ENCODE measurements at places on chromosomes 3 and 15.

DNA sequence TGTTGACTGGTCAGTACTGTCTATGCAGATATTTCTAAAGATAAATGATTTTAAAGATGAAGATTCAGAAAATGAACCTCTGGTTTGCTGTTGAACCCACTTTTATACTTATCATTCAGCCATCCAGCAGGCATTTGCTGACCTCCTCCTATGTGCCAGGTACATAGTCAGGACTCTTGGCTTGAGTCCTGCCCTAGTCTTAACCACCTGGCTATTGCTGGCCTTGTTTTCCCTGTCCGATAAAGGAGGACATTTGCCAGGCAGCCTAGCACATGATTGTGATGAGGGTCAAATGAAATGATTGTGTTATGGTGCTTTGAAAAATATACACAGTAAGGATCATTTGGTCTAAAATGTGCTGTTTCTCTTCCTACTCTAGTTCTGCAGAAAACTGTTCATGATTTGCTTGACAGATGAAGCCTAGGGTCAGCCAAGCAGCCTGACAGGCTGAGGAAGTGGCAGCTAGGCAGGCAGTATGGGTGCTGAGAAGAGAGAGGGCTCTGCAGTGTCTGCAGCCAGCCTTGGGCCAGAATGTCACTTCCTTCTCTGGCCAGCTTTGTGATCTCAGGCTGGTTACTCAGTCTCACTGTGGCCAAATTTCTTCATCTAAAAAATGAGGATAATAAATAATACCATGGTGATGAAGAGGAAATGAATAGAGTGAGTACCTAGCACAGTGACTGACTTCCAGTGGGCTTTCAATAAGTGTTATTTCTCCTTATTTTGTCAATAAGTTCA, 13.8 kb downstream of the EXOSC7 start:
- DNase-seq, result no peak

DNA sequence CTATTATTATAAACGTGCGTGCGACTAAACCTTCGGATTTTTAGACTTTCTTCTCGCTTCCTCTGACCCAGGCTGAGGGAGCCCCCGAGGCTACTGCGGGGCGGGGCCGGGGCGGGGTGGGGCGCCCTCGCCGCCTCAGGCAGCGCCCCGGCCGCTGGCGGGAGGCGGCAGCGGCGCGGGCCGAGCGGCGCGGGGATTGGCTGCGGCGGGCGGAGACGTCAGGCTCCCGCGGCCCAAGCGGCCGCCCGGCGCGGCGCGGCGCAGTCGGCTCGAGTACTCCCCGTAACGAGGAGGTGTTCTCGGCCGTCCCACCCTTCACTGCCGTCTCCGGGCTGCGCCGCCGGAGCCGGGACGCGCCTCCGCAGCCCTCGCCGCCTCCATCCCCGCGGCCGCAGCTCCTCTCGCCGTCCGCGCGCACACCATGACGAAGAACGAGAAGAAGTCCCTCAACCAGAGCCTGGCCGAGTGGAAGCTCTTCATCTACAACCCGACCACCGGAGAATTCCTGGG, at the start of gene ATP1B3:
ATP1B3 (plus strand) TSS at position 263 of the 510 bp plus-strand sequence; CDS start at position 422, 159 bp downstream.
- peak; percentile 75 for DNase-seq

GRCh38 chr3:71325715-71326114, 257.8 kb downstream of the FOXP1 start:
- no peak for DNase-seq

GRCh38 chr15:55241186-55241585, 44.4 kb upstream of the RSL24D1 start:
- no peak for DNase-seq

GRCh38 chr3:102151935-102152334, 282.9 kb upstream of the ZPLD1 start:
- no peak for DNase-seq

DNA sequence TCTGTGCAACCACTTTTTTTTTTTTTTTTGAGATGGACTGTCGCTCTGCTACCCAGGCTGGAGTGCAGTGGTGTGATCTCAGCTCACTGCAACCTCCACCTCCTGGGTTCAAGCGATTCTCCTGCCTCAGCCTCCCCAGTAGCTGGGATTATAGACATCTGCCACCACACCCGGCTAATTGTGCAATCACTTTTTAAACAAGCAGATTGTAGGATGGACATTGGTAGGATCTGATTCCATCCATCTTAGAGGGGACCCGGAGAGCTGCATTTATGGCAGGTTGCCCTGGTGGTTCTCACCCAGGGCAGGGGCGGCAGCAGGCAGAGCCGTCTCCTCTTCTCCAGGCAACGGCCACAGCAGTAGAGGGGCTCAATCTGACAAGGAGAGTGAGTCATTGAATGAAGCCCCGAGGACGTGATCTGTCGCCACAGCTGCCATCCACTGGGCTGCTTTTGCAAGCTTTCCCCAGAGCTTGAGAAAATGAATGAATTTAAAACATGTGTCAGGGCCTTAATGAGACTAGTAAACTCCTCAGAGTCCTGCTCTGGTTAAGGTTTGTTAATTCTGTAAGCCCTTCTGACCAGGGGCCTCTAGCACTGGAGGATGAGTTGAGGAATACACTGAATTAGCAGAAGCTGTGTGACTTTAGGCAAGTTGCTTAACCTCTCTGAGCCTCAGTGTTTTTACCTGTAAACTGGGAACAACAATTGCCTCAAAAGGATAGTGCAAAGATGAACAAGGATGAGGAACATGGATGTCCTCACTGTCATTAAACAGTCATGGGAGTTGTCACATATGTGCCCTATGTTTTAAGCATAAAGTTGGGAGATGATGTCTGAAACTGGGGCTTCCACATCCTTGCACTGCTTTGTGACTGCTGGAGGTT, 129.1 kb downstream of the ASB7 start:
- no peak for DNase-seq

GRCh38 chr15:45594835-45595530, 7.8 kb downstream of the BLOC1S6 start:
- DNase-seq, result no peak

DNA sequence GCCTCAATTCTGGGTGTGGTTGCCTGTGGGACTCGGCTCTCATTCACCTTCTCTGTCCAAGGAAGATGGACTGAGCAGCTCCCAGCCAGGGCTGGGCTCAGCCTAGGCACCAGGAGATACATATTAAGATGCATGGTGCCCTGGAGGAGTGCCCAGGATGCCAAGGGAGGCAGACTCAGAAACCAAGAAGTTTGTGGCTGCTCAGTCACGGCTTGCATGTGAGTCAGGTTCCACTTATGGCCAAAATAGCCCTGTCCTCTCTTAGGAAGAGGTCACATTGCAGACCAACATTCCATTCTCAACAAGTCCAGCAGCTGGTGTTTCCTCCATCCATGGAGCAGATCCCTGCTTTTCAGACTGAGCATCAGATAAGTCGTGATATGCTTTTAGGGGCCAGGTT, 21.8 kb downstream of the CDCP1 start:
- no peak for DNase-seq

DNA sequence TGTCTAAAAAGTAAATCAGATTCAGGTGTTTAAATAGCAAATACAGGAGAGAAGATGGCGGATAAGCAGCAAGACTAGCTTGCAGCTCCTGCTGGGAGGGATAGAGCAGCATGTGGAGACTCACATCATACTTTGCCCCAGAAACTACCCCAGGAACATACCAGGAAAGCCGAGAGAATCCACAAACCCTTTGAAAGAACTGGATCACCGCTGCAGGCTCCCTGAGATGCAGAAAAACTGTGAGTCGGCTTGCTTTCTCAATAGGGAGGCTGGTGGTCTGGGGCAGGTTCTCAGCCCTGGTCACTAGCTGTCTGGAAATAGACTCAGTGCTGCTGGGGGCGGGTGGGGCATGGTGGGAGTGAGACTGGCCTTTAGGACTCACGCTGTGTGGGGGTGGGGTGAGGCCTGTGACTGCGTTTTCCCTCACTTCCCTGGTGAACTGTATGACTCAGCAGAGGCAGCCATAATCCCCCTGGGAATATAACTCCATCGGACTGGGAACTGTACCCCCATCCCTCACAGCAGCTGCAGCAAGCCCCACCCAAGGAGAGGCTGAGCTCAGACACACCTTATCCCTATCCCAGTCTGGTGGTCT, 142.8 kb downstream of the CNTN6 start:
- DNase-seq, result no peak

GRCh38 chr3:196596355-196596754, 27.9 kb downstream of the FBXO45 start:
- DNase-seq, result no peak

DNA sequence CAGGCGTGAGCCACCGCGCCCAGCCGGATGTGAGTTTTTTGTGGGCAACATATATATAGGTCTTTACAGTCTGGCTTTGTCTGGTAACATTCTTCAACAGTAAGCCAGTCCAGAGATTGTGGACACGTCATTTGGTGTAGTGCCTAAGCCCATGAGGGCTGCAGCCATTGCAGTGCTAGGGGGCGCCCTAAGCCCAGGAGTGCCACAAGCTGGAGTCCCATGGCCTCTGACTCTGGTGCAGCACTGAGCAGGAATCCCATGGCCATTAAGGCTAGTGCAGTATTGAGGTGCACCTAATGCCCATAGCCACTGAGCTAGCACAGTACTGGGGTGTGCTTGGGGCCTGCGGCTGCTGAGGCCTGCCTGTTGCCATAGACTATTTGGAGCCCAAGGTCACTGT, 136.4 kb upstream of the NDN start:
- DNase-seq, result no peak

- DNase-seq, result no peak
Observed at GRCh38 chr15:85754989-85755388, 39.7 kb downstream of the KLHL25 start.

GRCh38 chr3:119619094-119619493, 21.4 kb downstream of the PLA1A start:
- no peak for DNase-seq

GRCh38 chr3:132006605-132007204, 28.1 kb downstream of the CPNE4 start:
- DNase-seq, result peak; percentile 3

DNA sequence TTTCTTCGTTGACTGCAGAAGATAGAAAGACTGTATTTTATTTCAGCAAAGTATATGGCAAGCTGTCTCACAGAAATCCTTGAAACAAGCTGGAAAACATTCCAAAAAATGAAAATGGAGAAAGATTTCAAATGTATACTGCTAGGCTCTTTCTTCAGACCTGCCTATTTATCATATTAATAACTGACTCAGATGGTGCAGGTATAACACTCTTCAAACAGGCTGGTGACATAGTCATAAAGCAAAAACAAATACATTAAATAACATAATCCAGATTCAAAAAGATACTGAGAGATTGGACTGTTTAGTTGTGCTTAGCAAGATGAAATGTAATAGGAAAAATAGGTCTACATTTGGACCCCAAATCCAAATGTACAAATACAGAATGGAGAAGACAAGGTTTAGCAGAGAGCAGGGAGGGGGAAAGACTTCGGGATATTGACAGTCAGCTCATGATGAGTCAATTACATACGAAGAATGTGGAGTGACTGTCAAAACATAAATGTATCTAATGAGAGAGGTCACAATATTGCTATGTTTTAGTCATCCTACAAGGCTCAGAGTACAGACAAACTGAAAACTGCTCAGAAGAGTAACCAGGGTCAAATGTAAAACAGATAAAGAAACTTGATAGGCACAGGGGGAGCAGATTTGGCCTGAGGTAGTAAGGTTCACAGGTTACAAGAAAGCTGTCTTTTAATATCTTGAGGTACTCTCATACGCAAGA, 88.7 kb downstream of the DMXL2 start:
- no peak for DNase-seq

DNA sequence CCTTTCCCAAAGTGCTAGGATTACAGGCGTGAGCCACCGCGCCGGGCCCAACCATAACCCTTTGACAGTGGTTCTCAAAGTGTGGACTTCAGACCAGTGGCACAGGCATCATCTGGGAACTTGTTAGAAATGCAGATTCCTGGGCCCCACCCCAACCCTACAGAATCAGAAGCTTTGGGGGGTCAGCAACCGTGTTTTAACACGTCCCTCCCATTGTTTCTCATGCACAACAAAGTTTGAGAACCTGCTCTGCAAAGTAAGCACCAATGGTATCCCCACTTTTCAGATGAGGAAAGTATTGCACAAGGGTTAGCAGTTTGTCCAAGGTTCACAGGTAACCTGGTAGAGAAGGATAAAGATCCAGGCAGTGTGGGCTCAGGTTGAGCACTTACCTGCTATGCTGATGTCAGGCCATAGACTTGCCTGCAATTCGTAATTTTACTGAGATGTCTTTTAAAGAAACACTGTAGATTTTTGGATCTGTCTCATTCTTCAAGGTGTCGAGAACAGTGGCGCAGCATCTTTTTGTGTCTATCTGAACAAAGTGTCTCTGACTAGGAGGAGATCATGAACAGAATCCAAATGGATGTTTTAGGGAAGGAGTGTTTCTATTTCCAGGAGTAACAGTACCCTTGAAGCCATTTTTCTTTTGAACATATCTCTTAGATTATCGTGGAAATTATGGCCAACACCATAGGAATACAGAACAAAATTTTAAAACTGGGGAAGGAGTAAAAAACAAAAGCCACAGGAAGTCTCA, 2.5 kb downstream of the GXYLT2 start:
- no peak for DNase-seq

DNA sequence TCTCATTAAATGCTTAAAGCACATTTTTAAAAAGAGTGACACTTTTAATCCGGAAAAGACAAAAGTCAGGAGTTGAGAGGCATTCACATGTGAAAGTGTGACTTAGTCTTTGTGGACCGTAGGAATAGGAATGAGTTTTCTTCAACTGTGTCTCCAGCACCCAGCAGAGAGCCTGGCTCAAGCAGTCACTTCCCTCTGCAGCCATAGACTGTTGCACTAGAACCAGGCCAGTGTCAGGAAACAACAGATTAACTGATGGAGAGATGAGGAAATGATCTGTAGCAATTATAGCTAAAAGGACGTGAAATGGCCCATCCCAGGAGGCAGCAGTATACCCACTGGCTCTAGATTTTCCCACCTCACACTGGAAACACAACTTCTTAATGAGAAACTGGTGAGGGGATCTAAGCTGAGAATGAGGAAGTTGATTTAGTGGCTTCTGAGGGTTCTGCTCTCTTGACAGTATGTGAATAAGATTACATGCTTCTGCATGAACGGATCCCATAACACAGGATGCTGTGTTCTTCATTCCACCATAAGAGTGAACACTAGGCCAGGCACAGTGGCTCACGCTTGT, 19.8 kb downstream of the CFAP92 start:
- DNase-seq, result no peak

GRCh38 chr15:35545316-35545823, 595 bp downstream of the DPH6 start:
- DNase-seq, result no peak

- DNase-seq, result no peak
Observed at GRCh38 chr15:78301326-78301725, 1.9 kb upstream of the SKIC8 start.

GRCh38 chr3:103083848-103084631, 649.2 kb downstream of the ZPLD1 start:
- peak; percentile 32 for DNase-seq

- DNase-seq, result no peak
Observed at GRCh38 chr3:72633534-72633933, 214.7 kb downstream of the SHQ1 start.

- no peak for DNase-seq
Observed at GRCh38 chr3:18007980-18008379, 265.5 kb upstream of the TBC1D5 start.

GRCh38 chr15:95498961-95499360, 831.5 kb upstream of the NR2F2 start:
- no peak for DNase-seq
